Neural progenitor cell (in vitro differentiated cells): ENCODE measurements at places on chromosomes 13 and 19.

- no peak for DNase-seq
Observed at GRCh38 chr13:20404488-20405222, 121.0 kb downstream of the CRYL1 start.

DNA sequence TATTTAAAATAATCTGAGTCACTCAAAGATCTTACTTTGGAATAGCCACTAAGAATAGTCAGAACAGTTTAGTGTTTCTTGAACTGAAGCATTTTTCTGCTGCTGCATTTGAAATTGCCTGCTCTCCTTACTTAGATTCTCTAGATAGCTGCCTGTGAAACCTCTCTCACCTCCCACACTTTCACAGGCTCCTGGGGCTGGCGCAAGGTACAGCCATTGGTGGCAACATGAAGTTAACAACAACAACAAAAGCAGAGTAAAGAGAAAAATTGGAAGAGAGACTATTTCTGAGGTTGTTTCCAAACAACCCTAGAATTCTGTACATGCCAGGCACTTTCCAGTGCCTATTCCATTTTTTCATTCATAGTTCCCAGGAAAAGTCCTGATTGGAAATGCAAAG lies 25.3 kb downstream of the SLITRK5 start:
- no peak for DNase-seq

GRCh38 chr13:36801035-36801434 lies 18.0 kb upstream of the RFXAP start:
- no peak for DNase-seq

DNA sequence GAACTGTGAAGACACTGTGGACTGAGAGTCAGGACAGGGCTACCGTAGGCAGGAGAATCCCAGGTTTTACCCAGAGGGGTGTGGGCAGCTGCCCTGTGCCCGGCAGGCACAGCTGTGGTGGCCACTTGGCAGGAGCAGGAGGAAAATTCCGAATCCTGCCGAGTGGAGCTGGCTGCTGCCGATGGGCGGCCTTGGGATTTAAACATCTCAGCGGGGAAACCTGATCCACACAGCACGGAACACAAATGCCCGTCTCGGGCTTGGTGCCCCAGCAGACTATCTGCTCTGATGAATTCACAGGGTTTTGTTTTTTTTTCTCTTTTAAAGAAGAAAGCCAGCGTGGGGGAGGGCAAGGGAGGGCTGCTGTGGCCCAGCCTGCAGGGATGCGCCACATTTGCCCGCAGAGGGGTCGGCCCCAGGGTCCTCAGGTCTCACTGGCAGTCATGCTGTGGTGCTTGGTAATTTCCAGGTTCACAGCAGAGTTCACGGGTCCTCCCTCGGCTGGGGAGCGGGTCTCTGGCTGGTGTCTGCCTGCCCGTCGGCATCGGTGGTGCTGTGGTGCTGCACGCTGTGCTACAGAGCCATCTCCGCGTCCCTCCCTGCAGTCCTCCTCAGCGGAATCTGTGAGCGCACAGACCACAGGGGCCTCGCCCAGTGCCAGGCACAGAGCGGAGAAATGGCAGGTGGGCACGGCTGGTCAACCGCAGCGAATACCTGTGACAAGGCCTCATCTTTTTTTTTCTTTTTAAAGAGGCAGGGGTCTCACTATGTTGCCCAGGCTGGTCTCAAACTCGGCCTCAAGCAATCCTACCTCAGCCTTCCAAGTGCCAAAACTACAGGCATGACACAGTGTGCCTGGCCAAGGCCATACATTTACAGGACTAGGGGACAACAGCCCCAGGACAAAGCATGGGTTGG lies 28.1 kb downstream of the MPND start:
- no peak for DNase-seq

DNA sequence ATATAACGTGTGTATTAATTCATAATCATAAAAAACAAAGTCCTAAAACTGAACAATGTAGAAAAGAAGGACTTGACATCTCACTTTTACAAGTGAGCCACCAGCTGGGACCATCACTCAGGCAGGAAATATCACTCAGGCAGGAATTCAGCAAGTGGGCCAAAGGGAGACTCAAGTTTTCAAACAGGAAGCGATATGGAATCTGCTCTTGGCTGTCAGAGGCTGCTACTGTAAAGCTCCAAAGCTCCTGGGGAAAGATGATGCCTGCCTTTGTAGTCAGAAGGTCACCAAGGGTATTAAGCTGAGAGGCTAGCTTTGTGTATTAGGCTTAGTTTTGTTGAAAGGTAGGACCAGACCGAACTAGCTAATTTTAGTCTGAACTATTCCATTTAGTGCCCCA lies 5.5 kb upstream of the AKAP11 start:
- no peak for DNase-seq

DNA sequence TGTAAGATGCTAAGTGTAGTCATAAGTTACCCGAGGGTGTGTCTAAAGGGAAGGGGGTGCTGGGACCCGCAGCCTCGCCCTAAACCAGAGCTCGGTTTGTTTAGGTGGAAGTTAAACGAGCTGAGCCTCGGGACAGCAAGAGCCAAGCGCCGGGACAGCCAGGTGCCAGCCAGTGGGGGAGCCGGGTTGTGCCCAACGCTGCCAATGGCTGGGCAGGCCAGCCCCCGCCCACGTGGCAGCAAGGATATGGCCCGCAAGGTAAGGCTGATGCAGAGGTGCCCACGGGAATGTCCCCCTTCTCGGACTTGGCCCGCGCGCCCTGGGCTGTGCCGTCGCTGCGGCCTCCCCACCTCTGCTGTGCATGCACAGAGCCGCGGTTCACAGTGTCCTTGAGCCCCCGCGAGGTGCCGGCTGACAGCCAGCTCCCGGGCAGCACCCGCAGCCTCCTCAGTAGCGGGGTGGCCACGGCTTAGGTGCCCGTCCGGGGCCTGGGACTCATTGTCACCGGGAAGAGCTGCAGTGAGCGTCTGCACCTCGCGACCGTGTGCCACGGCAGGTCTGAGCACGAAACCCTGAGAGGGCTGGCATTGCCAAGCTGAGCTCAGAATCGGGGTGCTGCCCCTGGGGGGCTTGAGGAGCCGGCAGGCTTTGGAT lies 9.3 kb upstream of the RPS15 start:
- DNase-seq, result no peak
